ENCODE measurements at places on chromosomes 11 and 22. TPM values are rescaled to one million over a fixed set of nuclear protein-coding genes. Genes with fewer than 3 reads are reported as not detected.

MPST gene
- 70.5 TPM for total RNA-seq

OR6A2 gene
- total RNA-seq = not detected

VWCE gene
- total RNA-seq = 0.61 TPM

BTG4 gene
- total RNA-seq = not detected

MFRP gene
- not detected for total RNA-seq

SYT7 gene
- total RNA-seq = 1.8 TPM

NECTIN1 gene
- total RNA-seq = 9.7 TPM

OR4C46 gene
- not detected for total RNA-seq

CRYBB2 gene
- total RNA-seq = not detected

ZBTB3 gene
- total RNA-seq = 1.2 TPM

TBX10 gene
- not detected for total RNA-seq

PHF21A gene
- 8.4 TPM for total RNA-seq

DCUN1D5 gene
- 63.5 TPM for total RNA-seq

TTLL1 gene
- 1.9 TPM for total RNA-seq

ART5 gene
- total RNA-seq = 0.27 TPM

BACE1 gene
- total RNA-seq = 11.4 TPM

HEPHL1 gene
- not detected for total RNA-seq

EIF3D gene
- total RNA-seq = 151 TPM

LUZP2 gene
- not detected for total RNA-seq

CEP57 gene
- total RNA-seq = 16.3 TPM

FIBIN gene
- not detected for total RNA-seq

C11orf42 gene
- total RNA-seq = not detected

UPK2 gene
- total RNA-seq = 0.41 TPM

TNNT3 gene
- 0.14 TPM for total RNA-seq

SMC1B gene
- 0.03 TPM for total RNA-seq

FREY1 gene
- total RNA-seq = 0.96 TPM
